ACHN (cell line): ENCODE measurements at places on chromosomes 2 and 18.

DNA sequence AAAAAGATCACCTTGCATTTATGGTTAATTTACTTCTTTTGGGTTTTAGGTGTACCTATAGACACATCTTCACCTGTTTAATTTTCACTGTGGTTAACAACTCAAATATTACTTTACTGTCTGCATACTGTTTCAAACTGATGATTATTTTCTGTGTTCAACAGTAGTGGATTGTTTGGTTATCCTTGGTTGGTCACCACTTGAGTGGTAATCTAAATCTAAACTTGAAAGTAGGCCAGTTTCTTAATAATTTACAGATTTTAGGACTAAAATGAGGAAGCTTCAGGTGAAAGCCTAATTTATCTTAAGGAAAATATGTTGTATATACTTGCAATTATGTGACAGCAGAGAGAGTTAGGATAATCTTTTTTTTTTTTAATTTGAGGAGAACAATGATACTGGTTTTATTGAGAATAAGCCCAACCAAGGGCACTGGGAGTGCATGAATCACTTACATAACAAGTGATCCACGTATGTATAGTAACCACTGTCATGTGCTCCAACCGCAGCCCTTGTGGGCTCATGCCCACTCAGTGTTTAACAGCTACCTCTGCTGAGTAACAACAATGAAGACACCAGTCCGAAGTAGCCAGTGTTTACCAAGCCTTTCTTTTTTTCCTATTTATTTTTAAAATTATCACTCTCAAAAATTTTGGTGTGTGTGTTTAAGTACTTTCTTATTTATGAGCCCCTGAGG, 31.0 kb upstream of the WDSUB1 start:
- DNase-seq, result no peak

DNA sequence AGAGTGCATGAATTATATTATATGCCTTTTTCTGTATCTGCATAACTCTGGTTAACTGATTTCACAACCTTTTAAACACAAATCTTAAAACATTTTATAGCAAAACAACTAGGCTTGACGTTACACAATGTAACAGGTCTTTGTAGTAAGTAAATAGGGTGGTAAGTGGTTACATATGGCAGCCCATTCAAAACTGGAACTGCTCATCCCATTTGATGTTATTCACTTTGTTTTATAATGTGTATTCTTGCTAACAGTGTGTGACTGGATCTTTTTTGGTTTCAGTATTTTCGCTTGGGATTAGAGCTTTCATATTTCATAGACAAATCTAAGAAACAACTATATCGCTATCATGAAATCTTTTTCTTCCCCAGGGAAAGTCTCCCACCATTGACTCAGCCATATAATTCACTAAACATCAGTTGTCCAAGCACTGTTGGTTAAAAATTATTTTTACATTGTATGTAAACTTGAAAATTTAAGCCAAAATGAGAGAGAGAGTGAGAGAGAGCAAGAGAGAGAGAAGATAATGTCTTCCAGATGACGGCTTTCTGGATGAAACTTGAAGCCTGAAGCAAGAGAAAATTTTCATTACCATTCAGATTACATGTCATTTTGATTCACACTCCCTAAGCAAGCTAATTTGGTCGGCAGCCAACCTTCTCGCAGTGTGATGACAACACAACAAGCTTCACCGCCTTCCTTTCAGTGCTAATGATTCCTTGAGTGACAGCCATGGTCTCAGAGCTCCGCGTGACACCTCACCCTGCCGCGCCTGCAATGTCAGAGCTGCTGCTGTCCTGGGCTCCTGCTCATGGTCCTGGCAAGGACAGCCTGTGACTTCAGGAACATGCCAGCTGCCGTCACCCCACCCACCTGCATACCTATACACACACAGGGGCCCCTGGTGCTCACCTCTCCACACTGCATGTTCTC, 946.9 kb upstream of the SOX11 start:
- no peak for DNase-seq

DNA sequence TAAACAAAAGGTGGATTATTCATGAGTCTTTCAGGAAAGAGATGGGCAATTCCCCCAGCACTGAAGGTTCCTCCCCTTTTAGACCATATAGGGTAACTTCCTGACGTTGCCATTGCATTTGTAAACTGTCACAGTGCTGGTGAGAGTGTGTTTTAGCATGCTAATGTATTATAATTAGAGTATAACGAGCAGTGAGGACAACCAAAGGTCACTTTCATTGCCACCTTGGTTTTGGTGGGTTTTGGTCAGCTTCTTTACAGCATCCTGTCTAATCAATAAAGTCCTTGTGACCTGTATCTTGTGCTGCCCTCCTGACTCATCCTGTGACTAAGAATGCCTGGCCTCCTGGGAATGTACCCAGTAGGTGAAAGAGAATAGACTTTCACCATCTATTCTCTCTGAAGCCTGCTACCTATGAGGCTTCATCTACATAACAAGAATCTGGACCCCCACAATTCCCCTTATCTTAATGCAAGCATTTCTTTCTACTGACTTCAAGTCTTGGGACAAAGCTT, 148.7 kb downstream of the CABLES1 start:
- peak; percentile 83 for DNase-seq

- DNase-seq, result no peak
These were observed 3.3 kb downstream of the ST6GAL2 start for GRCh38 chr2:106882673-106883072.

DNA sequence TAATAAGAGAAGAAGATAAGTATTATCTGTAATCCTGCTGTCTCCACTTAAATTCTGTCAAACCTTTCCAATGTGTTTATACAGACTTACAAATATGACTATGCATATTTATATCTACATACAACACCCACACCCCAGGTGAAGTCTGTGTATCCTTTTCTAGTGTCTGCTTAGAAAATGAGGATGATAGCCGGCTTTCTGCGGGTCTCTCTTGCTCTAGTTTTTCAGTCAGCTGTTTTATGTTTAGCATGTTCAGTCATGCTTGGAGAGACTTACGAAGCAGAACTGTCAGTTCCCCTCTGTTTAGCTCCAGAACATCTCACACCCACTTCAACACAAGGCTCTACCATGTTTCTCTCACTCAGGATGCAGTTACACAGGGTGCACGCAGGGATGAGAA, 137.3 kb upstream of the NFATC1 start:
- DNase-seq, result no peak

GRCh38 chr18:69261406-69261805, 139.3 kb upstream of the DOK6 start:
- no peak for DNase-seq

GRCh38 chr2:124563426-124563825, 538.3 kb downstream of the CNTNAP5 start:
- peak; percentile 2 for DNase-seq

DNA sequence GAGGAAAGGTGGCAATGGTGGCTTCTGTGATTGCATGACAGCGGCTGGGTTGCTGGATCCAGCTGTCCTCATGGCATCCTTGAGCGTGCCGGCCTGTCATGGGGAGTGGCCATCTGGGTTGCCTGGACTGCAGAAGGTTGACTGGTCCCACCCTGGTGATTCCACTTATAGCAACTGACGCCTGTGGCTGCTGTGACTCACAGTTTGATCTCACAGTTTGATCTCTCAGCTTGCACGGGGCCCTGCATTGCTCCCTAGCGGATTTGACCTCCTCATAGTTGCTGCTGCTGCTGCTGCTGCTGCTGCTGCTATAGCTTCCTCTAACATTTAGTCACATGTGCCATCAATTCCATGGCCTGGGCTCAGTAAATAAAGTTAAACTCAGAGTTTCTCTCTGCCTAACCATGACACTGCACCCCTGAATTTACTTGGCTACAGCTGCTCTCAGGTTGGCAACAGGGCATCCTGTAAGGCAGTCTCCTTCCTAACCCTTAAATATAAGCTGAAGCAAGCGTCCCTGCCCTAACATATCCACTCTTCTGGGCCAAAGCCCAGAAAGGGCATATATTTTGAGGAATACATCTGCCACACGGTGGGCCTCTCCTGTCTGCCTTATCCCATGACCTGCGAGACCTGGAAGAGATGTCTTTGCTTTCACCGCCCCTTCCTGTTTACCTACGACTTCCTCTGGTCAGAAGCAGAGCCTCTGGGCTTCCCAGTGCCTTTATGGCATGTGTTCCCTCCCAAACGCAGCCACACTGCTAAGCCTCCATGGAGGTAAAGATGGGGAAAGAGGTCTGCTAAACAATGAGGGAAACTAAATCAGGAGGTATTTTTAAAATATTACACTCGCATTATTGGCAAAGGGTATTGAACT, 37.8 kb upstream of the CCDC150 start:
- DNase-seq, result peak; percentile 60

DNA sequence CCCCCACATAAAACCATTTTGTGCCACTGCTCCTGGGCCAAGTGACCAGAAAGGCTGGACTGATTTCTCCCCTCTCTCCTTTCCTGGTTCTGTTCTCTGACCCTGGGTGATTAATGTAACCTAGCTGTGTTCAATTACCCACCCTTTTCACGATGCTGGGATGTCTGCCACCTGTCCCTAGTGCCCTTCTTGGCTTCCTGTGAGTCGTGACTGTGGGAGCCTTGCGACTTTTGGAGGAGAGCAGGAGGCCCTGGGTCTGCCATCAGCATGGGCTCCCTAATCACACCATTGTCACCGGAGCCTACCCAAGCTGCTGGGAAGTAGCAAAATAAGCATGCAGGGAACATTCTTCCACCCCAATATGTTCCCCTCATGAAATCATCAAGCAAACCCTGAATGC, 38.3 kb downstream of the SRSF7 start:
- DNase-seq, result no peak

GRCh38 chr18:41756141-41756540, 198.9 kb upstream of the PIK3C3 start:
- DNase-seq, result no peak

- DNase-seq, result no peak
These were observed 38.9 kb downstream of the TMEM17 start for GRCh38 chr2:62467100-62467474.

GRCh38 chr2:191404568-191404991, 159.4 kb downstream of the MYO1B start:
- DNase-seq, result no peak

DNA sequence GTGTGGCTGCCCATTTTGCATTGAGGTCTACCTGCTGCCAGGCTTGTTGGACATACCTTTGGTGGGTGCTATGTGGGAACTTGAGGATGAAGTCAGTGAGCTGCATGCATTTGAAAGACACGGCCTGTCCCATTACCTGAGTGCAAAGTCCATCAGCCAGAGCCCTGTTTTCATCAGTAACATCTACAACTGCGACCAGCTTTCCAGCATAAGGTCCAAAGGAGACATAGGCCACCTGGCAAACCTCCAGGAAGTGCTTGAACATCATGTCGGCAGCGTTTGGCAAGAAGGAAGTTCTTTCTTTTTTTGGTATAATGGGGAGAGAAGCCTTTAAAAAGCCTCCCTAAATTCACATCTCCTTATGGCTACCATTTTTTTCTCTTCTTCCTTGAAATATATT, 143.1 kb downstream of the FAM161A start:
- no peak for DNase-seq
